ENCODE measurements at places on chromosomes 13 and 19.

DNA sequence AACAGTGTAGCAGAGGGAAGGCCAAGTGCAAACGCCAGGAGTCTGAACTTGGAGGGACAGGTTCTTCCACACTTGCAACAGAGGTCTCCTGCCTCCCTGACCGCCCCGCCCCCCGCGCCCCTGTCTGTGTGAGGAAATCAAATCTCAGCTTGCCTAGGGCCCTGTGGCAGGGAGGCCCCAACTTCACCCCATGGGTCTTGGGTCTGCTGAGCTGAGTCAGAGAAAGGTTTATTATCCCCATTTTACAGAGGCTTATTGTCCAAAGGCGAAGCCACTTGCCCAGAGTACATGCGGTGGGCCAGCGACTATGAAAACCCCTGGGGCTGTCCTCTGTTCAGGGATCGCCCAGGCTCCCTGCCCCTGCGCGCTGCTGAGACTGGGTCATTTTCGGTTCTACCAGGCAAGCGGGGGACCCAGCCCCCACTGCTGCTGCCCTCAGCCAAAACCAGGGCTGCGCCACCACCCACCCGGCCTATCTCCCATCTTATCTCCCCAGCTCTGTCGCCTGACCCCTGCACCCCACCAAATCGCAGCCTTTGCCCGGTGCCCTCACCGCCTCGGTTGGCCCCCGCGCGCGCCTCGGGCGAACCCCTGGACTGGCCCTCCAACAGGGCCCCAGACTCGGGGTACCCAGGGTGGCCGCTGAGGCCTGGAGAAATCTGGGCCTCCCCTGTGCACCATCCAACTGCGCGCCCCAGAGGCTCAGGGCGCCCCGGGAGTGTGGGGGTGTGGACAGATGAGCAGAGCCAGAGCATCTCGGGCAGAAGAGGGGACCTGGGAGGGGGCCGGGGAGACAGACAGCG is 850 bp upstream of the CERS4 start:
- DNase-seq, result no peak

- DNase-seq, result no peak
Observed at GRCh38 chr13:43230989-43231388, 207.6 kb downstream of the DNAJC15 start.

- no peak for DNase-seq
Observed at GRCh38 chr13:33617055-33617454, 200.9 kb upstream of the RFC3 start.

DNA sequence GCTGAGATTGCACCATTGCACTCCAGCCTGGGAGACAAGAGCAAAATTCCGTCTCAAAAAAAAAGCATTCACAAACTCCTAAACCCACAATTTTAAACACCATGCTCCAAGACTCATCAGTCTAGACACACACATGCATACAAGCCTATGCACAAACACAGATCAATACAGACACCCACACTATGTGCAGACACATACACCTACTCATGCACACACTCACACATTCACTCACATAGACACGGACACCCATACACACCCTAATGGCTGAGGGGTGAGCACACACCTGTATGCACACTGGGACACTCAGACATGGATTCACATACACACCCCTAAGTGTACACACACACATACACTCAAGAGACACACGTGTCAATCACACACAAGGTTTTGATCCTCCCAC is 9.3 kb downstream of the PNMA8B start:
- DNase-seq, result no peak

GRCh38 chr19:16801600-16802013 is 27.6 kb upstream of the SIN3B start:
- no peak for DNase-seq

- no peak for DNase-seq
Observed at GRCh38 chr13:40569024-40569350, 97.5 kb downstream of the FOXO1 start.

- DNase-seq, result no peak
Observed at GRCh38 chr19:44988896-44989556, 12.2 kb upstream of the RELB start.
